ENCODE measurements at places on chromosomes 7 and 10.

- DNase-seq: no peak
Observed at GRCh38 chr7:119712886-119713462, 560.0 kb upstream of the KCND2 start.

DNA sequence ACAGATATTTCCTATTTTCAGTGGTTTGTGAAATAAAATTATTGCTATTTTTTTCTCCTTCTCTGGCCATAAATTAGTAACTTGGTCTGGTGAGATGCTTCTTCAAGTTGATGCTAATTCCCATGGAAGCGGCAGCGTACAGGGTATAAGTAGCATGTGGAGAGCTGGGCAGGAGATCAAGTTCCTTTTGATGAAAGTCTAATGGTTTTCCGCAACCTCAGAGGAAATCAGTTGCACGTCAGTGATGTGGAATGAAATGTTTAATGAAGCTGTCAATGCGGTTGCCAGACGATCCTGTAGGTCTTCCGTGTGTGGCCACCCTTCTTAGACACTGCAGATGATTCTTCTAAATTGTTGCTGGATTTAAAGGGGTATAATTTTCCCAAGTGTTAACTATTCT is 236.4 kb upstream of the GRM3 start:
- peak; percentile 60 for DNase-seq

DNA sequence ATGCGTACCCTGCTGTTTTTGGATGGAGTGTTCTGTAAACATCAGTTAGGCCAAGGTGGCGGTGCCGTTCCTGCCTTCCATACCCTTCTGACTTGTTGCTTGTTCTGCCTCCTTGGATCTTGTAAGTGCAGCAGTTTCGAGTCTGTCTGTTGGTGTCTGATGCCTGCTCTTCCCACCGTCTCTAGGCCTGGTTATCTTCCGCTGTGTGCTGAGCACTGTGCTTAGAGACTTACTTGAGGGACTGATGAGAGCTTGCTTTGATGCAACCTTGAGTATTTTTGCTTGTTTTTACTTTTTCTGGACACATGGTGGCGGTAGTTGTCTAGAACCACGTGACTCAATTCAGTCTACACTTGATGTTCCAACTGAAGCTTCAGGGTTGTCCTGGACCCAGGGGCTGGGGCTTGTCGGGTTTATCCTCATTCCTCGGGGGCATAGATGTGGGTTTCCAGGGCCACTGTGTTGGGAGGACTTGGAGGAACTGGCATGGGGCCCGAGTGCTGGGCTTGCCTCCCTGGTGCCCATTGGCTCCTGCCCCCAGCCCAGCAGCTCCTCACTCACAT is 14.4 kb upstream of the SPRN start:
- DNase-seq: no peak

DNA sequence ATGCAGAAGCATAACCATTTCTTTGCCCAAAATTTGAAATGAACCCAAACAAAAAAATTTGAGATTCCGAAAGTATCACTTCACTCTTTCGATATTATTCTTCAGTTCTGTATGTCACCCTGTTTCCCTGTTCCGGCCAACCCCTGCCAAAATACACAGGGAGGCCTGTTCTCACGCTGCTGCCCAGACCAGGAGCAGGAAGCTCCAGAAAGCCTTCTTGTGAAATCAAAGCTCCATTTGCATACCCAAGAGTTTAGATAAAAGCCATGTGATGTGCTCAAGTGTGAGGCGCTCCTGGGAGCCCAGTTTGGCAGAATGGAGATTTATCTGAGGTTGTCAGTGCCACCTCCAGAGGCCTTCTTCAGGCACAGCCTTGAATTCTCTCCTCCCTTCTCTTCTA is 236.2 kb downstream of the FGFR2 start:
- DNase-seq: no peak

GRCh38 chr10:47025253-47025539 is 114.0 kb downstream of the PTPN20 start:
- no peak for DNase-seq

- DNase-seq: no peak
Observed at GRCh38 chr7:127822822-127823508, 171.0 kb downstream of the SND1 start.
